ENCODE measurements at places on chromosomes 1 and 21.

DNA sequence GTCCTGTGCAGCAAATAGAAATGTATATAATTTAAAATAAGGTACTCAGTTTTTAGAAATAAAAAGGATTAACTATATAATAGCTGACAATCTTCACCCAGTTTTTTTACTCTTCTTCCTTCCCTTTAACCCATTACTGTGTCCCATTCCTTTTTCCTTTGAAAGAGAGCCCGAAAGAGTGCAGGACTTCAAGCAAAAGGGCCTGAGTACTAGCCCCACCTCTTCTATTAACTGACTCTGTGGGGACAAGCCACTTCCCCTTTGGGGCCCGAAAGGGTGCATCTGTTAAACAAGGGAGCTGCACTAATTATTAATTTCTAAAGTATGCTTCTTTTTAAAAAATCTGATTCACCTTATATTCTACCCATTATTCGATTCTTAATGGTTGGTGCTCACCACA lies 3.3 kb downstream of the USP24 start:
- DNase-seq = no peak

DNA sequence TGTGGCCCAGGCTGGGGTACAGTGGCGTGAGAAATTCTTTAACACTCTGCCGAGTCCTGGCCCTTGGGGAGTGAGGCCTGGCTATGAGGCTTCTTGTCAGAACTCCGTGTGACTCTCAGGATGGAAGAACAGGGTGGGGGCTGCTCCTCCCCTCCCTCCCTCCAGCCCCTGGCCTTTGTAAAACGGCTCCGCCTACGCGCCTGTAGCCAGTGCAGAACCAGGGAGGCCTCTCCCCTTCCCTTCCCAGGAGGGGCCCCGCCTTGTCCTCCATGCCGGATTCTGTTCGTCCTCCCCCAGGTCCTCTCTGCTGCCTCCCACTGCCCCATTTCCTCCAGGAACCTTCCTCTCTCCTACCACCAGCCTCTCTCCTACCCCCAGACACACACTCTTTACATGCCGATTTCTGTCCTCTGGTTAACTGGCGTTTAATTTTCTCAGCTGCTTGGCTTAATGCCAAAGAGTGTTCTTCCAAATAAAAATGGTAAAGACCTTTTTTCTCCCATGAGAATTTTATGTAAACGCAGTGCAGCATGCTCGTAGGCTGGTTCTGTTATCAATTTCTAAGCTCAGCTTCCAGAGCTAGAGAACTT lies 21.0 kb downstream of the PDE9A start:
- DNase-seq = no peak

DNA sequence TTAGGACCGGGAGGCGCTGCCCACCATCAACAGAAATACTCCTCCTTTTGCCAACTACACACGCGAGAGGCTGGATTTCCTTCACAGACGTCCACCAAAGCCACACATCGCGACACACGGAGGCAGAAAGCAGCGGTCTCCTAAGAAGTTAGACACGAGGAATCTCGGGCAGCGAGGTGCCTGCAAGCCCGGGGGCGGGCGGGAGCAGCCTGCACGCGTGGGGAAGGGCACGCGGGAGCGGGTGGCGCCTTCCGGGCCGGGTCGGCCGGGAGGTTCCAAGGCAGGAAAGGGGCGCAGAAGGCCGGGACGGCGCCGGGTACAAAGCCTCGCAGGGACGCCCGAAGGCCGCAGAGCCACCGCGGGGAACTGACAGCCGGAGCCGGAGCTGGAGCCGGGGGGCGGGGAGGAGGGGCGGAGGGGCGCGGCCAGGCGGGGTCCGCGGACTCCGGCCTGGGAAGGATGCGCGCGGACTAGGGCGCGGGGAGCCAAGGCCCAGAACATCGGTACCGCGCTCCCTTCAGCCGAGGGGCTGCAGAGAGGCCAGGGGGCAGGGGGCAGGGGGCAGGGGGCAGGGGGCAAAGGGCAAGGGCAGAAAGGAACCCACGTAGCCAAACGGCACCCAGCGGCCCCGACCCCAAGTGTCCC lies 722 bp downstream of the NPHP4 start:
- DNase-seq = peak; percentile 26

GRCh38 chr1:20584890-20585289 lies 4.0 kb upstream of the CDA start:
- no peak for DNase-seq

Data from lung microvascular endothelial cell (primary cell).